ENCODE measurements at places on chromosomes 1 and 21. TPM values are rescaled to one million over a fixed set of nuclear protein-coding genes. Genes with fewer than 3 reads are reported as not detected.

DNA sequence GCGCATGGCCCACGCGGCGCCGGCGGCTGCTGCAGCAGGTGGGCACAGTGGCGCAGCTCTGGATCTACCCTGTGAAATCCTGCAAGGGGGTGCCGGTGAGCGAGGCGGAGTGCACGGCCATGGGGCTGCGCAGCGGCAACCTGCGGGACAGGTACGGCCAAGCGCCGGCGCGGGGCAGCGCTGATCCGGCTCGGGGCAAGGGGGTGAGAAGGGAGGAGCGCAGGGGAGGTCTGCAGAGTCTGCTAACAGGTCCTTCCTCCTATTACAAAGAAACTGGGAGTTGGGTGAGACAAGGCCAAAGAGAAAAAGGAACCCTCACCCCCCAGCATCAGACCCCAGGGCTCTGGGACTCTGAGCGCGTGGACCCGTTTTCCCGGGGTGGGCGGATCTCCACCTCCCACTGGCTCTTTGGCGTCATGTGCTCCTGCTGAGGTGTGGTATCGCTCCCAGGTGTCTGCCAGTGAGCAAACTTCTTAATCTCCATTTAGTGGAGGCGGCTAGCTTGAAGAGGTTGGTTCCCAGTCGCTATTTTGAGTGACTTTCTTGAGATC, 431 bp downstream of the MTARC1 start:
- peak; percentile 36 for DNase-seq

Gene SPRR2B
- not detected for total RNA-seq

DNA sequence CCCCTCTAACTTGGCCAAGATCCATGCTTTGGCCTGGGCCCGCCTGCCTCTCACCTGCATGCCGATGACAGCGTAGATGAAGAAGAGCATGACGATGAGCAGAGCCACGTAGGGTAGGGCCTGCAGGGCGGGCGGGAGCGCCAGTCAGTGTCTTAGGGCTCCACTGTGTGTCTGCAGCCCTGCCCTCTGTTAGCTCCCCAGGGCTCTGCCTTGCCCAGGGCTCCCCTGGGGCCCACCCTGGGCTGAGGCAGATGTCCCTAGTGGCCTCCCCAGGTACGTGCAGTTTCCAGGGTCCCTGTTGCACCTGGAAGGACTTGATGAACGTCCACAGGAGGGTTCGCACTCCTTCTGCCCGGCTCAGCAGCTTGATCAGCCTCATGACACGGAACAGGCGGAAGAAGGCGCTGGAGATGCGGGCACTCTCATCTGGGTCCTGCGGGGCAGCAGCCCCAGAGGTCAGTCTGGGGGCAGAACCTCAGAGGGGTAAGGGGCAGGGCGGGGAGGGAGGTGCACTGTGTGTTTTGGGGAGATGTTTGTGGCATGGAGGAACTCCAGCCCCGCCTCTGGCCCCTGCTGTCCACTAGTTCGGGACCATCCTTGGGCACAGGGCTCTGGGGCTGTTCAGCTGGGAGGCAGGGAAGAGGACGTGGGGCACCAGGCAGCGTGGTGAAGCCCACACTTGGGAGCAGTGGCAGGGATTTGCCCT, 29.8 kb upstream of the KIF21B start:
- no peak for DNase-seq

DNA sequence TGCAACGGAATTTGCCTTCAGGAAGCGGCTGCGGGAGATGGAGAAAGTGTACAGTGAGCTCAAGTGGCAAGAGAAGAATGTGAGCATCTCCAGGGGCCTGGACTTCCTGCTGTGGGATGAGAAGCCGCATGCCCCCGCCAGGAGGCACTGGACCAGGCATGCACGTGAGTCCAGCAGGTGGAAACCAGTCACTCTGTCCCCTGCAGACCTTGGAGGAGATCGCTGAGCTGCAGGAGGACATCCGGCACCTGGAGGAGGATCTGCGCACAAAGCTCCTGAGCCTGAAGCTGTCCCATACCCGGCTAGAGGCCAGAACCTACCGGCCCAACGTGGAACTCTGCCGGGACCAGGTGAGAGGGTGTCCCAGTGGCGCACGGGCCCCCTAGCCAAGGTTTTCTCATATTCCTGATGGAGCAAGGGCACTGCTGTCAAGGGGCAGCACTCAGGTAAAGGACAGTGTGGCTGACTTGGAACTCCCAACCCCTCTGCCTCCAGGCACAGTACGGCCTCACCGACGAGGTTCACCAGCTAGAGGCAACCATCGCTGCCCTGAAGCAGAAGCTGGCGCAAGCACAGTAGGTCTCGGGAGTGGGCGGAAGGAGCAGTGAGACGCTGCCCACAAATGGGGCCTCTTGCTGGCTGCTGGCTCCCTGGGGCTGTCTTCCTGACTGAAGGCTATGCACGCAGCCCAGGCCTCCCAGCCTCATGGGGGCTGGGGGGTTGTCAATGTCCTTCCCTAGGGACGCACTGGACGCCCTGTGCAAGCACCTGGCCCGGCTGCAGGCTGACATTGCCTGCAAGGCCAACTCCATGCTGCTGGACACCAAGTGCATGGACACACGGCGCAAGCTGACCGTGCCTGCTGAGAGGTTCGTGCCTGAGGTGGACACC, 1.2 kb upstream of the ADPRS start:
- no peak for DNase-seq

- DNase-seq = no peak
Observed at GRCh38 chr1:109259674-109260557, 10.6 kb downstream of the CELSR2 start.

Gene CD160
- total RNA-seq = not detected

DNA sequence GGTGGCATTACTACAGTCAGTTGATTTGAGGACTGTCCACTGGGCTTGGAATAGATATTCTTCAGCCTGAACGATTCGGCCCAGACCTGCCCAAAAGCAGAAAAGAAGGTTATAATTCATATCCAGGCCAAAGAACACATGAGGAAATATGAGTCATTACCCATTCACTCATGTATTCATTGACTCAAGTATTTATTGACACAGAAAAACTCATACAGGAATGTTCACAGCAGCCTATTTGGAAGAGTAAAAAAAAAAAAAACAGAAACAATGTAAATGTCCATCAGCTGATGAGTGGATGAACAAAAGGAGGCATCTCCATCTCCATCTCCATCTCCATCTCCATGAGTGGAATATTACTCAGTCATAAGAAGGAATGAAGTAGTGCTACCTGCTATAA, 15.9 kb downstream of the ZMYND12 start:
- DNase-seq = no peak

GRCh38 chr1:89842567-89843272, 21.9 kb downstream of the LRRC8D start:
- DNase-seq = no peak

- DNase-seq = no peak
Observed at GRCh38 chr1:38852780-38853179, 6.8 kb downstream of the RRAGC start.

DNA sequence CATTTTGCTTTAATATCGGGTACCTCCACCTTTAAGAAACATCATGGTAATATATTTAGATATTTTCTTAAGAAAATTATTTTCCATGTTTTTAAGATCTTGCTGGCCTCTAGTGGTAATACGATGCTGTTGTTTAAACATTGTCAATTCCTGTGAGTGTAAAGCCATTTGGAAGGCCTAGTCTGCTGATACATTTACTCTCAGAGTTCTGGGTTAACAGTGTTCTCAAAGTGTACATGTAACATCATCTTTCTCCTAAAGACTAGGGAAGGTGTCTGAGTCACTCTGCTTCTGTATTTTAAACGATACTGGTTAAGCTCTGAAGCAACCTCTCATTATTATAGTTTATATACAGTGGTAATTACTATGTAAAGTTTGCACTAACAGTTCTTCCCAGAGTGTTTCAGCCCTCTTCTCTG, 189.1 kb downstream of the RASAL2 start:
- DNase-seq = no peak

Gene OR2M3
- under 0.01 TPM for total RNA-seq

- no peak for DNase-seq
Observed at GRCh38 chr1:21821385-21822019, 9.4 kb downstream of the LDLRAD2 start.

DNA sequence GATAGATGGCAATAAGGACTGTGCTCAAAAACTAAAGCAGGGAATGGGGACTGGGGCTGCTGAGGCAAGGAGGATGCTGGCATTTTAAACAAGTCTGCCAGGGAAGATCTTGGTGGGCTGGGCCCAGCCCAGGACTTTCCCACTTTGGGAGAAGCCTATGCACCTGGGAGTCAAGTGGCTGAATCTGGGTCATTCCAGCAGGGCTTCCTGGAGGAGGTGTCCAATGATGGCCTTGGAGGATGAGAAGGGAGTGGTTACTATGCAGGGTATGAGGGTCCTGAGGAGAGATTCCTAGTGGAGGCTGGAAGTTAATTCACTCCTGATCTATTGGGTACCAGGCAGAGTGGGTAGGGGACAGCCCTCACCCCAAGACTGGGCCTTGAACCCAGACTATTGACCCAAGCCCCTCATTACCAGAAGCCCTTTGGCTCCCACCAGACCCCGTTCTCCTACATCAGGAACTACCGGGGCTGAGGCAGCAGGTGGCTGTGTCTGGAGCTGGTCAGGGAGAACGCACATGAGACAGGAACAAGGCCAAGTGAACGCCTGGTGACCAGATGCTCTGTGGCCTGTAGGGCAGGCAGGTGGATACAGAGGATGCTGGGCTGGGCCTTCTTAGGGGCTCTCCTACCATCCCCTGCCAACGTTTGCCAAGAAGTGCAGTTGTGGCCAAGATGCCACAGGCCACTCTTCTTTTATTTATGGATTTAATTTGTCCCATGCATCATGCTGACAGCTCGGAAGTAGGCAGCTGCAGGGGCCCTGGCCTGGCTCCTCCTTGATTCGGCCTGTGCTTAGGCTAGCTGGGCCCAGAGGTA, 18.3 kb upstream of the LRP8 start:
- no peak for DNase-seq

- no peak for DNase-seq
Observed at GRCh38 chr1:240232530-240232929, 140.8 kb downstream of the FMN2 start.

DNA sequence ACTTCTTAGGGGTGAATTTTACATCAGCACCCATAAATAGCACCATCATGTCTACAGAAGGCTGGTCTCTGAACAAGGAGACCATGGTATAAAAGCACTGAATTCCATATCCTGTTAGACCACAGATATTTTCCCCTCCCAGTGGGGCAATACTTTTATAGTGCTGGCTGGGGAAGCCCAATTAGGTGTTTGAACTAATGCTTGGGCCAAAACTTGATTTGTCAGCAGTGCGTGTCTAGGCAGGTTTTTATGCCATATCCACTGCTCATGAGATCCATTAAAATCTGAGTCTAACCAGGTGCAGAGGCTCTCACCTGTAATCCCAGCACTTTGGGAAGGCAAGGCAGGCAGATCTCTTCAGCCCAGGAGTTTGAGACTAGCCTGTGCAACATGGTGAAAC, 623.0 kb downstream of the NPHP4 start:
- no peak for DNase-seq

- DNase-seq = no peak
Observed at GRCh38 chr1:160826546-160826945, 30.6 kb downstream of the LY9 start.

DNA sequence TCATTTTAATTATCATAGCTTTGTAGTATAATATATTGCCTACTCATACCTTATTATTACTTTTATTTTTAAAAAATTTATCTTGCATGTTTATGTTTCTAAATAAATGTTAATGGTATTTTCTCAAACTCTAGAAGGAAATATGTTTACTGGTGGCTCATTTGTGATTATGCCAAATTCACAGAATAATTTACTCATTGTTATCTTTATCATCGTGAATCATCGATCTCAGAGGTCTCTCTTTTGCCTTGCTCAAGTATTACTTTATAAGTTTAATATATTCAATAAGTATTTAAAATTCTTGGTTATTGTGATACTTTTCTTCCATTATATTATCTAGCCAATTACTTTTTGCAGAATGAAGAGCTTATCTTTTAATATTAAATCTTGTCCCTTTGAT, 836.7 kb upstream of the ADAMTS5 start:
- DNase-seq = no peak

Data from frontal cortex (tissue), 4 donors.